ENCODE measurements at places on chromosomes 13 and 19. TPM values are rescaled to one million over a fixed set of nuclear protein-coding genes. Genes with fewer than 3 reads are reported as not detected.

Gene ZBTB45
- 10.9 TPM for total RNA-seq

Gene CEACAM7
- total RNA-seq = not detected

Gene PODNL1
- total RNA-seq = 2.0 TPM

Gene TMEM238
- total RNA-seq = not detected

Gene ANKRD24
- total RNA-seq = 1.4 TPM

Gene DMWD
- total RNA-seq = 62.3 TPM

Gene ZNF611
- 8.0 TPM for total RNA-seq

Gene PRR22
- 0.53 TPM for total RNA-seq

Gene ZBTB32
- 0.11 TPM for total RNA-seq

Gene ZNF320
- total RNA-seq = 12.6 TPM

Gene FCGBP
- total RNA-seq = 0.43 TPM

Gene IGSF23
- total RNA-seq = 5.4 TPM

Gene ARL11
- not detected for total RNA-seq

Gene CLDN10
- not detected for total RNA-seq

Gene ZNF723
- total RNA-seq = not detected

Gene OVOL3
- total RNA-seq = not detected
